ENCODE measurements at places on chromosomes 4 and X.

- no peaks in the 10 kb centered on the region for H3K36me3 ChIP-seq
- DNase-seq = no peak
- no peak overlapping the region for H3K27ac ChIP-seq
- no peak overlapping the region for H3K4me3 ChIP-seq
- no peaks in the 10 kb centered on the region for H3K27me3 ChIP-seq
Observed at GRCh38 chr4:136554033-136554432, 978.3 kb downstream of the PCDH18 start.

DNA sequence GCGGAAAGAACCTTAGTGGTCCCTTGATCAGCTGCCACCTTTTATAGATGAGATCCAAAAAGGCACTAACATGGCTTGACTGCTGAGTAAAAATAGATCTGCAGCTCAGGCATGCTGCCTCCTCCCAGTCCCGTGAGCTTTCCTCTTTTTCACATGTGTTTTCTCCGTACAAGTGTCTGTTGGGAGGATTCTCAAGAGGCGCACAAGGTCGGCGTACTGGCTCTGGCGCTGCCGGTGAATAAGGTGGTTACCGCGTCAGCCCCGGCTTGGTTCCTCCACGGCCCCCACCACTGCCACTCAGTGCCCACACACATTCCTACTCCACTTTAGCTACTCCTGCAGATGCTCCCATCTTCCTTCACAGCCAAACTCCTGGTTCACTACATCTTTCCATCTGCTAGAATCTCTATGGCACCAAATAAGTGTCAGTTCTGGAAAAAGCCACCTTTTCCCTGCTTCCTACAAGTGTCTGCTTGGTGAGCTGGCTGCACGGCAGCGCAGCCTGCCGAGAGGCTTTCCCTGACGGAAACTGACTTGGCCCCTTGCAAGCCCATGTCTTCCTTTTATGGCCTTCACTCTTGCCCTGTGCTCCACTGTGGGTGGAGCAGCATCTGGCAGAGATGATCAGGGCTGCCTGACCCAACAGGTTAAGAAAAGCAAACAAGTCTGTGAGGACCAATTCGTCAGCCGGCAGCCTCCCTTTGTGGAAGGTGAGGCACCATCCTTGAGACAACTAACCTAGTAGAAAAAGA, 99.8 kb downstream of the KLHL8 start:
- DNase-seq = no peak
- peaks cover 27% of the 10 kb centered on the region for H3K36me3 ChIP-seq
- H3K4me1 ChIP-seq = peaks cover 15% of the 10 kb centered on the region
- no peaks in the 10 kb centered on the region for H3K27me3 ChIP-seq
- H3K4me3 ChIP-seq = no peak overlapping the region
- H3K27ac ChIP-seq = no peak overlapping the region

GRCh38 chr4:76055016-76055415, 19.1 kb upstream of the CXCL11 start:
- no peaks in the 10 kb centered on the region for H3K36me3 ChIP-seq
- no peak overlapping the region for H3K27ac ChIP-seq
- peaks cover 35% of the 10 kb centered on the region for H3K4me1 ChIP-seq
- H3K4me3 ChIP-seq = no peak overlapping the region

DNA sequence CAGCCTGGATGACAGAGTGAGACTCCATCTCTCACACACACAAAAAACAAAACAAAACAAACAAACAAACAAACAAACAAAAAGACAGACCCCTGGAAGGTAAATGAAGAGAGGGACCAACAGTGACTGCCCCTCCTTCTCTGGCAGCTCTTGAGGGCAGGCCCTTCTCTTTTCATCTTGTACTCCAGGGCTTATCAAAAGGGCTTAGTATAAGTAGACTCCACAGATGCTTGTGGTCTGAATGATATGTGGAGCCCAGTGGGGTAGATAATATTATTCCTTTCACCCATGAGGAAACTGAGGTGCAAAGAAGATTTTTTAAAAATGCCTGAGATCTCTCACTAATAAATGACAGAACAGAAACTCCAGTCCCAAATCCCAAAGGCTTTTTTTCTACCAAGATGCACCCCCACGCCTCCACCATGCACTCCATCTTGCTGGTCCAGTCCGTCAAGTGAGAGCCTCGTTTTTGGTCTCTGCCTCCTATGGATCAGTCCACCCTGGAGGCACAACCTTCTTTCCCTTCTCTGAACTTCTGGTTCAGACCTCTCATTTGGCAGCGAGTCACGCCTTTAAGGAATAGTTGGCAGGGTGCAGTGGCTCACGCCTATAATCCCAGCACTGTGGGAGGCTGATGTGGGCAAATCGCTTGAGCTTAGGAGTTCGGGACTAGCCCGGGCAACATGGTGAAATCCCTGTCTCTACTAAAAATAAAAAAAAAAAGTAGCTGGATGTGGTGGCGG, 17.0 kb upstream of the CHRNA9 start:
- H3K27me3 ChIP-seq = no peaks in the 10 kb centered on the region
- no peak for DNase-seq
- no peaks in the 10 kb centered on the region for H3K36me3 ChIP-seq
- peak overlapping the region; percentile 39 for H3K27ac ChIP-seq
- peaks cover 60% of the 10 kb centered on the region for H3K4me1 ChIP-seq
- peak overlapping the region; percentile 34 for H3K4me3 ChIP-seq

DNA sequence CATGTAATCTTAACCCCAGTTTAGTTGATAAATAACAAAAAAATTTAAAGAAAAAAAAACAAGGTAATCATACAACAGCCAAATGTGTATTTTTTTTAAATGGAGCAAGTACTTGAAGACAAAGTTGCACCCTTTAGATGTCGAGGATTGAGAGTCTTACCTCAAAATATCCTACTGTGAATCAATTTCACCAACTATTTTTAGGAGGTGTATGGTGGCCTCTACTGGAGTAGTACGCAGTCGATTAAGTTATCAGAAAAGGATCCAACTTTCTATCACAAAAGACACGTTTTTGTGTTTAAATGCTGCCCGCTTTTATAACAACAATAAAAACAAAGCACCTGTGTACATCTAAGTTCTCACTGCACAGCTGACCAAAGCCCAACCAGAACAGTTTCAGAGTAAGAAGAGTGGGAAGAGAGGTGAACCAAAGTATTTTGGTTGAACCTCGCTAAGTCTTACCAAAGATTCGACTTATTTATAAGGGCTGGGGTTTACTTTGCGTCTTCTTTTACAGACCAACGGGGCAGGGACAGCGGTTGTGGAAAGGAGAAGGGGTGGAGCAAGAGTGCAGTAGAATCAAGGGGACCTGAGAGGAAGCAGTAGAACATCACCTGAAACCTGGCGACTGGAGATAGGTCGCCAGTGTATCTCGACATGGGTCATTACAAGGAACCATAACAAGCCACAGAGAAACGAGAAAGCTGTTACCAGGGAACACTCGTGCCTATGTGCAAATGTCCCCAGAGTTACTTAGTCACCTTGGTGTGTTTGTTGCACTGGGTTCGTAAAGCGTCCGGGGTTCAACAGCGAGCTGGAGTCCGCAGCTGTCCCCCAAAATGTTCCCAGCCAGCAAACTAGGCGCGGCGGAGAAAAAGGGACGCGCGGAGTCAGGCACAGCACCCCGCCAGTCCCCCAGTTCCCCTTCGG, 1.1 kb downstream of the RPS6KA6 start:
- H3K36me3 ChIP-seq = no peaks in the 10 kb centered on the region
- H3K4me1 ChIP-seq = no peaks in the 10 kb centered on the region
- H3K4me3 ChIP-seq = peak overlapping the region; percentile 14
- H3K27ac ChIP-seq = no peak overlapping the region

DNA sequence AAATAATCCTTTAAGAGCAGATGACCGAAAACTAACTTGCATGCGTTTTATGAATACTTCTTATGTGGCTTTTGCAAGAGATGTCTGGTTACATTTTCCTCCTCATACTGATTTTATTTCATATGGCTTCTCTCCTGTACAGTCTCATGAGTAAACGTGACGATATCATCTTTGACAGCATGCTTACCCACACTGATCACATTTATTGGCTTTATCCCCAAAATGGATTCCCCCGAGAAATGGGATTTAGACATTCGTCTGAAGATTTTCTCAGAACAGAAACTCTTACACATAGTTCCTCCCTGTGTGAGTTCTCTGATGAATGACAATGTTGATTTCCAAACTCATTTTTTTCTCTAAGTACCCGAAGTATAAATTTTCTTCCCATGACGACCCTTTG, 939.7 kb upstream of the LCORL start:
- H3K27ac ChIP-seq = no peak overlapping the region
- H3K27me3 ChIP-seq = no peaks in the 10 kb centered on the region
- no peak overlapping the region for H3K4me3 ChIP-seq
- no peak for DNase-seq
- H3K4me1 ChIP-seq = no peaks in the 10 kb centered on the region
- H3K36me3 ChIP-seq = no peaks in the 10 kb centered on the region

DNA sequence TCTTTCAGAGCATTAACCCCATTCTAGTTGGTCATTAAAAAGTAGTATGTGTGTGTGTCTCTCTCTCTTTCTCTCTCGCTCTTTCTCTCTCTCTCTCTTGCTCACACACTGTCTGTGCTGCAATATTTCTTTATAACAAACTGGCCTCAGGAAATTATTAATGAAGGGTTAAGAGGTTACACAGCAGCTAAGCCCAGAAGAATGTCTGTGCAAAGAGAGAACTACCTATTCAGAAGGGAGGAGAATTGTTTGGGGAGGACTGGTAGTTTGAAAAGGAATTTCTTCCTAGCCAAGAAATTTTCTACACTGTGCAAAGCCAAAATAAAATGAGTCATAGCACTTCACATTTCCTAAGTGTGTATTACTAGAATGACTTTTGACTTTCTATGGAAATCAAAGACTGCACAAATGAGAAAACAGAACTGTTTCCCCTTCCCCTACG, 22.2 kb downstream of the PDGFC start:
- no peak overlapping the region for H3K27ac ChIP-seq
- no peaks in the 10 kb centered on the region for H3K27me3 ChIP-seq
- no peaks in the 10 kb centered on the region for H3K36me3 ChIP-seq
- no peak overlapping the region for H3K4me3 ChIP-seq
- no peaks in the 10 kb centered on the region for H3K4me1 ChIP-seq
- DNase-seq = no peak

- no peak for DNase-seq
- peaks cover 5% of the 10 kb centered on the region for H3K4me1 ChIP-seq
- no peak overlapping the region for H3K4me3 ChIP-seq
- no peak overlapping the region for H3K27ac ChIP-seq
- peaks cover 3% of the 10 kb centered on the region for H3K27me3 ChIP-seq
Observed at GRCh38 chrX:101693476-101693875, 33.8 kb upstream of the ARMCX2 start.
